DND-41 (cell line): ENCODE measurements at places on chromosomes 7 and 10.

DNA sequence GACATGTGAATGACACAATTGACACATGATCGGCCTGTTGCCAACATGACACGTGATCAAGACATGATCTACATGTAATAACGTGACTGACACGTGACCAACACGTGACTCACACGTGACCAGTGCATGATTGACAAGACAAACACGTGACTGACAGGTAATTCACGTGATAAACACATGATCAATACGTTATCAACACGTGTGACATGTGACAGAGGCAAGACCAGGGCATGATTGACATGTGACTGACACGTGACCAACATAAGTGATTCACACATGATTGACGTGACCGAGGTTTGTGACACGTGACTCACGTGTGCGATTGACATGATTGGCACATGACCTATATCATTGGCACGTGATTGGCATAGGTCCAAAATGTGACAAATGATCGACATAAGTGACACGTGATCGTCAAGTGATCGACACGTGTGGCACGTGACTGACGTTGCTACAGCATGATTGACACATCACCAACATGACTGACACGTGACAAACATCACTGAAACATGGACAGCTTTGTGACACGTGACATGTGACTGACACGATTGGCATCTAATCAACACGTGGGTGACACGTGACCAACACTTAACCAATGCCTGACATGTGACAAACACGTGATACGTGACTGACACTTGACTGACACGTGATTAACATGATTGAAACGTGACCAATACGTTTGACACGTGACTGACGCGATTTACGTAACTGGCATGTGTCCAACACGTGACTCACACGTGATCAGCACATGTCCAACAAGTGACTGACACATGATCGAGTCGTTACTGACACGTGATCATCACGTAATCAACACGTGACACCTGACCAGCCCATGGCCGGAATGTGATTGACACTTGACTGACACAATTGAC, 23.0 kb downstream of the CRPPA start:
- no peaks in the 10 kb centered on the region for H3K4me1 ChIP-seq
- no peak overlapping the region for H3K27ac ChIP-seq
- no peaks in the 10 kb centered on the region for H3K36me3 ChIP-seq

GRCh38 chr10:116185199-116185867, 87.7 kb downstream of the GFRA1 start:
- no peaks in the 10 kb centered on the region for H3K27me3 ChIP-seq
- no peaks in the 10 kb centered on the region for H3K36me3 ChIP-seq
- no peak for DNase-seq
- H3K4me3 ChIP-seq: no peak overlapping the region

DNA sequence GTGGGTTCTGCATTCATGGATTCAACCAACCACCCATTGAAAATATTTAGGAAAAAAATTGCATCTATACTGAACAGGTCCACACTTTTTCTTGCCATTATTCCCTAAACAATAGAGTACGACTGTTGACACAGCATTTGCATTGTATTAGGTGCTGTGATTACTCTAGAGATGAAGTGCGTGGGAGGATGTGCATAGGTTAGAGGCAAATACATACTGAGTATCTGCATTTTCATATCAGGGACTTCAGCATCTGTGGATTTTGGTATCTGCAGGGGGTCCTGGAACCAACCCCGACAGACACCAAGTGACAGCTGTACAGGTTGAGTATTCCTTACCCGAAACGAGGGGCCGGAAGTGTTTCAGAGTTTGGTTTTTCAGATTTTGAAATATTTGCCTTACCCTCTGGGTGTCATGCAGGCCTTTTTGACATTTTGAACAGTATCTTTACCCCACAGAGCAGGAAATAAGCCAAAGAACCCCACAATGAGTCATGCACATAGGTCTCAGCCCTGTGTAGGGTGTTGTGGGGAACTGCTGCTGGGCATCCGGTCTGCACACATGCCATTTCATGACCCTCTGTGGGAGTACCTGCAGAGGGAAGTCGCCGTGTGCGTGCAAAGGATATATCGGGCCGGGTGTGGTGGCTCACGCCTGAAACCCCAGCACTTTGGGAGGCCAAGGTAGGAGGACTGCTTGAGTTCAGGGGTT, 14.5 kb downstream of the NUDT5 start:
- H3K27me3 ChIP-seq: no peaks in the 10 kb centered on the region
- no peak for DNase-seq
- H3K36me3 ChIP-seq: peaks cover 68% of the 10 kb centered on the region
- H3K27ac ChIP-seq: no peak overlapping the region
- no peak overlapping the region for H3K4me3 ChIP-seq
- no peaks in the 10 kb centered on the region for H3K4me1 ChIP-seq

DNA sequence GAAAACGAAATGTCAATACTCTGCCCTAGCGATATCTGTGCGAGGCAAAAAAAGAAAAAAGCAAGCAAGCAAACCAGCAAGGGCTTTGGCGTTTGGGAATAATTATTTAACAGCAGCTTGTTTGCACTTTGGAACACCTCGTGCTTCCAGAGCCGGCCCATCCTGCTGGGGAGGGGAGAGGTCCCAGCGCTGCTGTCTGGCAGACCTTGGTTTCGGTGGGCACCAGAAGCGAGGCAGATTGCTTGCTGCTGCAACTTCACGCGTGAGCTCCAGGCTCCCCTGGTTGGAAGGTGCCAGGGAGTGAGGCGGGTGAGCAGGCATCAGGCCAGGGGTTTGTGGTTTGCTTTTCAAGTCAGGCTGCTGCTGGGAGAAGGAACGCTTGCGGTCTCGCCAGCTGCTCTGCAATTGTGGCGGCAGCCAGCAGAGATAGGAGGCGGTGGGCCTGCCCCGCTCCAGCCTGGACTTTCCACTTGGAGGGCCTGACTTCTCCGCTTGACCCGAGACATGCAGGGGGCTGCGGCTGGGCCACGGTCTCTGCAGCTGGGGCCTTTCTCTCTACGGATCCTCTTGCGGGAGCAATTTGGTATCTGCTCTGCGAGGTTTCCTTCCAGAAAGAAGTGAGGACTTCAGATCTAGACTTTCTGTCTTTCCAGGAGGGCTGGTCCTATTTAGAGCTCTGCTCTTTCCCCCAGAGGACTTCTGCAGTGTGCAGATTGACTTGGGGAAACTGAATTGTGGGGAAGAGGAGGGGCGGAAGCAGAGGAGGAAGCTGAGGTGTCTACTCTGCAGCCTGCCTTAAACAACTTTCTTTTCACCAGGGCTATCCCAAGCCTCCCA, 131.4 kb downstream of the PRPF18 start:
- no peaks in the 10 kb centered on the region for H3K36me3 ChIP-seq
- no peaks in the 10 kb centered on the region for H3K27me3 ChIP-seq
- H3K4me3 ChIP-seq: peak overlapping the region; percentile 6; the same call in 1 of the 2 replicates
- peak overlapping the region; percentile 85 for H3K27ac ChIP-seq

DNA sequence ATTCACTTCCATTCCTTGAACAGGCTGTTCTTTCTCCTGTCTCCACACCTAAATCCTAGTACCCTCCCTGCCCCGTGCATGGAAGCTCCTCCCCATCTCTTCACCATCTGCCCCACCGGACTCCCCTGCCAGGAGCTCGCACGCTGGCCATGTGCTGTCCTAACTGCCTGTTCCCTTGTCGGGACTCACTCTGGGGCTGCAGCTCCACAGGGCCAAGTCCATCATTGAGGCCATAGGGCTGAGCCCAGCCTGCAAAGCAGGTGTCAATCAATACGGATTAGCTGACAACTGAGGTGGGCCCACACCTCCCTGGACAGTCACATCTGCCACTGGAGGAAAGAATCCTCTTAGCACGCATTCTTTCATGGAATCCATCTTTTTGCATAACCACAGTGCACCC, 41.4 kb upstream of the DMBT1 start:
- H3K4me1 ChIP-seq: peaks cover 21% of the 10 kb centered on the region
- DNase-seq: no peak
- H3K27me3 ChIP-seq: no peaks in the 10 kb centered on the region
- H3K36me3 ChIP-seq: no peaks in the 10 kb centered on the region
- H3K4me3 ChIP-seq: no peak overlapping the region

GRCh38 chr10:3623746-3624145, 161.3 kb downstream of the KLF6 start:
- H3K27ac ChIP-seq: no peak overlapping the region
- H3K36me3 ChIP-seq: no peaks in the 10 kb centered on the region
- no peaks in the 10 kb centered on the region for H3K27me3 ChIP-seq
- no peak overlapping the region for H3K4me3 ChIP-seq

GRCh38 chr7:48621076-48621475, 303.3 kb upstream of the CDC14C start:
- no peaks in the 10 kb centered on the region for H3K36me3 ChIP-seq
- DNase-seq: no peak
- no peaks in the 10 kb centered on the region for H3K4me1 ChIP-seq
- H3K4me3 ChIP-seq: no peak overlapping the region
